GM12878 (cell line): ENCODE measurements at places on chromosomes 11 and 22. TPM values are rescaled to one million over a fixed set of nuclear protein-coding genes. Genes with fewer than 3 reads are reported as not detected.

CHRM1 gene
- polyA plus RNA-seq: not detected in 2 replicates

DNA sequence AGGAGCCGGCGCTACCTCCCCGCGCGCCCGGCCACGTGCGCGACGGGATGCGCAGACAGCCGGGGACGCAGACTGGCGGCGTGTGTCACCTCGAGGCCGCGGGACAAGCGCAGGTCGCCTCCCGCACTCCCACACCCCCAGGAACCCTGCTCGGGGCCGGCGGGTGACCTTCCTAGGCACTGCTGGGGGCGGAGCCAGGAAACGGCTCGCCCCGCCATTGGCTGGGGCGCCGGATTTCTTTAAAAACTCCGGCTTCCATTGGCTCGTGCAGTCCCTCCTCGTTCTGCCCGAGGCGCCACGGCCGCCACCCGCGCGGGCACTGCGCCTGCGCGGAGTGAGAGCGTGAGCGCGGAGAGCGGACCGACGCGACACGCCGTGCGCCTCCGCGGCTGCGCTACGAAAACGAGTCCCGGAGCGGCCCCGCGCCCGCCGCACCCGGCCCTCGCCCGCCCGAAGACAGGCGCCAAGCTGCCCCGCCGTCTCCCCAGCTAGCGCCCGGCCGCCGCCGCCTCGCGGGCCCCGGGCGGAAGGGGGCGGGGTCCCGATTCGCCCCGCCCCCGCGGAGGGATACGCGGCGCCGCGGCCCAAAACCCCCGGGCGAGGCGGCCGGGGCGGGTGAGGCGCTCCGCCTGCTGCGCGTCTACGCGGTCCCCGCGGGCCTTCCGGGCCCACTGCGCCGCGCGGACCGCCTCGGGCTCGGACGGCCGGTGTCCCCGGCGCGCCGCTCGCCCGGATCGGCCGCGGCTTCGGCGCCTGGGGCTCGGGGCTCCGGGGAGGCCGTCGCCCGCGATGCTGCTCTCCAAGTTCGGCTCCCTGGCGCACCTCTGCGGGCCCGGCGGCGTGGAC is at the start of gene PIM3:
Gene PIM3 (plus strand): TSS at position 614 of the 846 bp plus-strand sequence. CDS start 176 bp downstream, at position 790.
- peaks cover 14% of the 10 kb centered on the region for H3K36me3 ChIP-seq
- no peaks in the 10 kb centered on the region for H3K27me3 ChIP-seq
- H3K27ac ChIP-seq: peak within 1 kb of the TSS; percentile 53
- H3K4me1 ChIP-seq: peaks cover 16% of the 10 kb centered on the region
- H3K4me3 ChIP-seq: peak within 1 kb of the TSS; percentile 98
- DNase-seq: peak; percentile 84

DNA sequence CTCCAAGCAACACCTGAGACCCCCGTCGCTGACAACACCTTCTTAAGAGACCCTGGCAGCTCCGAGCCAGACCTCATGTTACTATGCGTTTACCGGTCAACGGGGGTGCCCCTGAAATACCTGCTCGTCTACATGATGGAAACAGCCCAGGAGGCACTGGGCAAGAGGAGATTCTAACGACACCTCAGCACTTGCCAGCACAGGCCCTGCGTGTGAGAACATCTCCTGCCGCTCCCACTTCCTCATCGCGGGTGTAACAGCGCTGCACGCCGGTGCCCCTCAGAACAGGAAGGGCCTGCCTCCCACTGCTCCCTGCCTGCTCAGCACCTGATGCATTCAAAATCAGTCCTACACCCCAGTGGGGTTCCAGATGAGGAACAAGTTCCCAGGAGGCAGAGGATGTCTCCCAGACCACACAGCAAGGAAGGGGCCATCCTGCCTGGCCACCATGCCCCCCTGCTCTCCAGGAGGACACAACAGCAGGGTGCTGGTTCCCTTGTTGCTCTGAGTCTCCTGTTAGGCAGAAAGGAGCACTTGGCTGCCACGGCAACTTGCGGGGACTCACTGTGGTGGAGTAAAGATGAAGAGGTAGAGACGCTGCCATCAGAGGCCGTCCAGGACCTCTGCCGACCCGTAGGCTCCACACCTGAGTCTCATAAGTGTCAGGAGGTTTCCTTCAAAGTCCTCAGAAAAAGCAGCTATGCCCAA is 2.1 kb downstream of the TOLLIP start:
- DNase-seq: no peak
- H3K27ac ChIP-seq: no peak overlapping the region; the same call in 1 of the 2 replicates
- no peaks in the 10 kb centered on the region for H3K36me3 ChIP-seq
- peak overlapping the region; percentile 47; the same call in 1 of the 2 replicates for H3K4me3 ChIP-seq

- H3K36me3 ChIP-seq: peaks cover 33% of the 10 kb centered on the region
- no peaks in the 10 kb centered on the region for H3K27me3 ChIP-seq
- H3K27ac ChIP-seq: peak overlapping the region; percentile 95
Observed at GRCh38 chr11:18394928-18395734, 768 bp downstream of the LDHA start.

- no peak overlapping the region for H3K4me3 ChIP-seq
- no peaks in the 10 kb centered on the region for H3K36me3 ChIP-seq
- H3K4me1 ChIP-seq: peaks cover 11% of the 10 kb centered on the region
Observed at GRCh38 chr22:46421267-46421666, 85.8 kb downstream of the TRMU start.

DNA sequence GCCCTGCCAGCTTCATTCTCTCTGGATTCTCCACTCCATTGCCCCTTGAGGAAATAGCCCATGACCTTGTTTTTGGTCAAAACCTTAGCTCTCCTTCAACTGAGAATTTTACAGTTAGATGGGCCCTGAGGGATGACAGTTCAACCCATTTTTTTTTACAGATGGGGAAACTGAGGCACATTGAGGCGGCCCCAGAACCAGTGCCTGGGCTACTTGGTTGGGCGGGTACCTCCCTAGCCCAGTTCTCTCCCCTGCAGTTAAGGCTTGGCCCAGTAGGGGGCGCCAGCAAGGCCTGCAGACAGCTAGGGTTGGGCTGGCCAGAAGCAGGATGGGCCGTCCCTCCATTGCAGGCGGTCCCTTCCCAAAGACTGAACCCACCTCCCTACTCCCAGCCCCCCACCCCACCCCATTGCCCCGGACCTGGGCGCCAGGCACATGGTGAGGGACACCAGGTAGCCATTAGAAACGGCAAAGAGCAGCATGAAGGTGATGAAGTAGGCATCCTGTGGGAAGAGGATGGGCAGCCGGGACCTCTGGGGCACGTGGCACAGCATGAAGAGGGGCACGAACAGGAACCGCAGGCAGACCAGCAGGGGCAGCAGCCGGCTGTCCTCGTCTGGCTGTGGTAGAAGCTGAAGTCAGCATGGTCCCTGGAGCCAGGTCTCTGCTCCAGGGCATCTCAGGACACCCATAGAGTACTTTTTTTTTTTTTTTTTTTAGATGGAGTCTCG is 7.6 kb downstream of the SLC29A2 start:
- H3K36me3 ChIP-seq: no peaks in the 10 kb centered on the region; the same call in 1 of the 2 replicates
- DNase-seq: no peak
- no peak overlapping the region for H3K27ac ChIP-seq
- H3K27me3 ChIP-seq: no peaks in the 10 kb centered on the region
- no peak overlapping the region for H3K4me3 ChIP-seq

DNA sequence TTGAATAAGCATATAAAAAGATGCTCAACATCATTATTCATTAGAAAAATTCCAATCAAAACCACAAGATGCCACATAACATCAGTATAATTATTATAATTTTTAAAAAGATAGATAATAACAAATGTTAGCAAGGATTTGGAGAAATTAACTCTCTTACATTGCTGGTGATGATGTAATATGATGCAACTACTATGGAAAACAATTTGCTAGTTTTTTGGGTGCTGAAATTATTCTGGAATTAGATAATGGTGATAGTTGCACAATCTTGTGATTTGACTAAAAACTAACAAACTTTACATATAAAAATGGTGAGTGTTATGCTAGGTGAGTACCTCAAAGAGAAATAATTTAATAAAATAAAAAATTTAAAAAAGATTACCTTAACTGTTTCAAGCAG is 412.2 kb downstream of the LRRC4C start:
- no peak for DNase-seq
- H3K36me3 ChIP-seq: no peaks in the 10 kb centered on the region
- no peaks in the 10 kb centered on the region for H3K27me3 ChIP-seq
- H3K27ac ChIP-seq: no peak overlapping the region

DNA sequence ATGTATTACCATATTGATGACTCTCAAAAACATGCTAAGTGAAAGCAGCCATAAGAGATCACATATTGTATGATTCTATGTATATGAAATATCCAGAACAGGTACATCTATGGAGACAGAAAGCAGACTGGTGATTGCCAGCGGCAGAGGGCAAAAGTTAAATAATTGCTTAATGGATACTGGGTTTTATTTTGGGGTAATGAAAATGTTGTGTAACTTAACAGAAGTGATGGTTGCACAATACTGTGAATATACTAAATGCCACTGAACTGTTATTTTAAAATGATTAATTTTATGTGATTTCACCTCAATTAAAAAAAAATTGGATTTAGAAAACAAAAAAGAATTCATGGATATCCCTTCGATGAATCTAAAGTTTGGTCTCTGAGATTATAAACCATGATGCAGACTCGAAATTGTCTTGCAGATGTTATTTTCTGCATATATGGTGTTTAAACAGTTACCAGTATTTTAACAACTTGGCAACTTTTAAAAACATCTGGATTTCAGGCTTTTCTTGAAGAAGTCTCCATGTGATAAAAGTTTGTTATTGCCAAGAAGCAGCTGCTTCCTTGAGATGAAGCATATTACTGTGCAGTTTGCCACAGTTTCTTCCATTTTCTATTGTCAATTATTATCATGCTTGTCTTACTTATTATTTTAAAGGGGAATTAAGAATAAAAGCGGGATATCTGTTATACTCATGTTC is 38.1 kb downstream of the LARGE2 start:
- no peak overlapping the region for H3K4me3 ChIP-seq
- no peaks in the 10 kb centered on the region for H3K27me3 ChIP-seq
- no peak overlapping the region for H3K27ac ChIP-seq
- no peaks in the 10 kb centered on the region for H3K4me1 ChIP-seq
- H3K36me3 ChIP-seq: peaks cover 4% of the 10 kb centered on the region; the same call in 1 of the 2 replicates
- no peak for DNase-seq

- H3K27ac ChIP-seq: no peak overlapping the region
- no peak for DNase-seq
- no peaks in the 10 kb centered on the region for H3K4me1 ChIP-seq
Observed at GRCh38 chr11:122258446-122259194, 142.6 kb upstream of the BLID start.

DNA sequence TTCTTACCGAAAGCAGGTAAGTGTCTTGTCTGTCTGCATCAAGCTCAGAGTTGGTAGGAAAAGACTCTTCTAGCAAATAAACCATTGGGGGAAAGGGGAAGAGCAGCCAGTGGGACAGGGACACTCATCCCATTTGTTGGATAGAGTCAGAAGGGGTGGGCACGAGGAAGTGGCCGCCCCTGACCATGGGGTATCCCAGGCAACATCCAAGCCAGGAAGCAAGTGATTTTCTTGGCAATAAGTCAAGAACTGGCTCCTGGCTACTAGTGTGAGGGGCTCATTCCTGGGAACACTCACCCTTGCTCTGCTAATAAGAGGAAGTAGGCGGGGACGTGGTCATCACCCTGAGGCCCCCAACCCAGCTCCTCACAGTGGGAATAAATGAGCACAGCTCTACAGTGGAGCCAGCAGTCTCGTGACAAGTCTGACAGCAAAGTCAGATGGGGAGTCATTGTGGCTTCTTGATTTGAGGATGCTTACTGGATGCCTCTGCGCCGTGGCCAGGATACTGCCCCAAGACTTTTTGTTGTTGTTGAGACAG is 6.7 kb downstream of the SLC25A18 start:
- H3K27me3 ChIP-seq: no peaks in the 10 kb centered on the region
- DNase-seq: no peak
- no peak overlapping the region for H3K4me3 ChIP-seq
- no peaks in the 10 kb centered on the region for H3K36me3 ChIP-seq
- no peaks in the 10 kb centered on the region for H3K4me1 ChIP-seq

APOBEC3C gene
- 248 and 255 TPM in 2 replicates for polyA plus RNA-seq

- H3K4me1 ChIP-seq: no peaks in the 10 kb centered on the region
- H3K4me3 ChIP-seq: no peak overlapping the region
- DNase-seq: no peak
Observed at GRCh38 chr22:47322854-47323253, 560.4 kb downstream of the TBC1D22A start.

OR52E4 gene
- not detected in 2 replicates for polyA plus RNA-seq

TBX10 gene
- 0.17 TPM in 1 of 2 replicates, not detected in the other for polyA plus RNA-seq

PAMR1 gene
- not detected in 2 replicates for polyA plus RNA-seq

- no peaks in the 10 kb centered on the region for H3K36me3 ChIP-seq
- no peaks in the 10 kb centered on the region; the same call in 1 of the 2 replicates for H3K27me3 ChIP-seq
- H3K27ac ChIP-seq: no peak overlapping the region
- no peak for DNase-seq
- no peak overlapping the region for H3K4me3 ChIP-seq
Observed at GRCh38 chr11:4181782-4182721, 87.5 kb downstream of the RRM1 start.

GRM5 gene
- not detected in 2 replicates for polyA plus RNA-seq

B4GAT1 gene
- polyA plus RNA-seq: 9.3 and 11.1 TPM in 2 replicates

GRCh38 chr22:48209473-48210197 is 1447.2 kb downstream of the TBC1D22A start:
- no peak for DNase-seq

ATG16L2 gene
- 22.5 and 32.6 TPM in 2 replicates for polyA plus RNA-seq

GRCh38 chr11:7844521-7844920 is 47.8 kb upstream of the OR5P2 start:
- no peaks in the 10 kb centered on the region for H3K27me3 ChIP-seq
- no peaks in the 10 kb centered on the region for H3K4me1 ChIP-seq
- no peak overlapping the region for H3K4me3 ChIP-seq

- H3K36me3 ChIP-seq: peaks cover 15% of the 10 kb centered on the region
- peaks cover 30% of the 10 kb centered on the region for H3K4me1 ChIP-seq
- DNase-seq: no peak
- H3K4me3 ChIP-seq: no peak overlapping the region
Observed at GRCh38 chr22:24440718-24441405, 13.5 kb downstream of the ADORA2A start.

C11orf42 gene
- polyA plus RNA-seq: not detected in 2 replicates

DNA sequence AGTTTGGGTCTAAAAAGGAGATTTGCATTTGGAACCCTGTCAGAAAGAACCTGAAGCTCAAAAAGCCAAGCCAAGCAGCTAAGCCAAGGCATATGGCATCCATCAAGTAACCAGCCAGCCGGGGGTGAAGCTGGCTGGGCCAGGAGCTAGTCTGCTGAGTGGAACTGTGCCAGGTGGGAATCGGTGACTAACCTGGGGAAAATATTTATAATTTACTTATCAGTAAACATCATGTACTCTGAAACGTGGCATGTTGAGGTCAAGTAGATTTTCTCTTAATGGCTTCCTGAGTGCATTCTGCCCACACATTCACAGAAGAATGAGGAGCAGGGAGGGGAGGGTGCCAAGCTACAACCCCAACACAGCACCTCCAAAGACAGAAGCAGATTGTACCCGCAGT is 70.5 kb upstream of the SESN3 start:
- H3K4me3 ChIP-seq: no peak overlapping the region
- peaks cover 9% of the 10 kb centered on the region; the same call in 1 of the 2 replicates for H3K4me1 ChIP-seq
- DNase-seq: no peak
- H3K27ac ChIP-seq: no peak overlapping the region
- no peaks in the 10 kb centered on the region for H3K36me3 ChIP-seq
